IPS DF 19.7 (cell line): ENCODE measurements at places on chromosomes 12 and 14.

DNA sequence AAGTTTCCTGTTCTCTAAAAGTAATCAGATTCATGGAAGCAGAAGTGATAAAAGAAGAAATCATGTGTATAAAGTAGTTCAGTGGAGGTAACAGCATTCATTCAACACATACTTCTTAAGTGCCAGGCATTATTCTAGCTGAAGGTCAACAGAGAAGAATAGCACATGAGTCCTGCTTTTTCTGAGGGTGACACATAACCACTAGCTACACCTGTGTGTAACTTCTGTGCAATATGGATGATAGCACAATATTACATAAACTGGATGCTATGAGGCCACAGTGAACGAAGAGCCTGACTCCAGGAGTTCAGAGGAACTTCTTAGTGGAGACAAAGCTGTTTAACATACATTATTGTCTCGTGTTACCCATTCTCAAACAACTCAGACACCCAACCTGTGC, 114.3 kb upstream of the PCED1B start:
- DNase-seq: no peak

DNA sequence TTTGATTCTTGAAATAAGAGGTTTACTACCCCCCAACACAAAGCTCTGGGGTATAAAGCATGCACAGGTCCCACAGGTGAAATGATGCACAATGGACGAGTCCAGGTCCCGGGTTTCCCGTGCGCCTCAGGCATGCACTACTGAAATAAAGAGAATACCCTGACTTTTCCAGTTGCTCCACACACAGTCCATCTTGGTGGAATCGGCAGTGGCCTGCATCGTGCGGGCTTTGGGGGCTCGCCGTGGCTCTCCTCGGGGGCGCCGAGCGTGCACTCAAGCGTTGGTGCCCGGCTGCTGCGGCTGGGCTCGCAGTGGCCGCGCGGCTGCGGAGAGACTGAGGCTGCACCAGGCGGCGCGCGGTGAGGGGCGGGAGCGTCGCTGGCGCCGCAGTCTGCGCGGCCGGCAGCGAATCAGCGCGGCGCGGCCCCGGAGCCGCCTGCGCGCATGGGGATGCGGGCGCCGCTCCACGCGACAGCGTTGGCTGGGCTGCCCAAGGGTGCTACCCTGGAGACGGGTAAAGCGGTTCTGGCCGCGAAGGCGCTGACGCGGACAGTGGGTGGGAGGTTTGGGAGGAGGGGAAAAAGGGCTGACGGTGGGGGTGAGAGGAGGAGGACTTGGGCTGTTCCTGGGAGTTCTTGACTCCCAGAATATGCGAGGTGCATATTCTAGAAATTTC, 53.8 kb upstream of the CCDC175 start:
- no peak for DNase-seq

DNA sequence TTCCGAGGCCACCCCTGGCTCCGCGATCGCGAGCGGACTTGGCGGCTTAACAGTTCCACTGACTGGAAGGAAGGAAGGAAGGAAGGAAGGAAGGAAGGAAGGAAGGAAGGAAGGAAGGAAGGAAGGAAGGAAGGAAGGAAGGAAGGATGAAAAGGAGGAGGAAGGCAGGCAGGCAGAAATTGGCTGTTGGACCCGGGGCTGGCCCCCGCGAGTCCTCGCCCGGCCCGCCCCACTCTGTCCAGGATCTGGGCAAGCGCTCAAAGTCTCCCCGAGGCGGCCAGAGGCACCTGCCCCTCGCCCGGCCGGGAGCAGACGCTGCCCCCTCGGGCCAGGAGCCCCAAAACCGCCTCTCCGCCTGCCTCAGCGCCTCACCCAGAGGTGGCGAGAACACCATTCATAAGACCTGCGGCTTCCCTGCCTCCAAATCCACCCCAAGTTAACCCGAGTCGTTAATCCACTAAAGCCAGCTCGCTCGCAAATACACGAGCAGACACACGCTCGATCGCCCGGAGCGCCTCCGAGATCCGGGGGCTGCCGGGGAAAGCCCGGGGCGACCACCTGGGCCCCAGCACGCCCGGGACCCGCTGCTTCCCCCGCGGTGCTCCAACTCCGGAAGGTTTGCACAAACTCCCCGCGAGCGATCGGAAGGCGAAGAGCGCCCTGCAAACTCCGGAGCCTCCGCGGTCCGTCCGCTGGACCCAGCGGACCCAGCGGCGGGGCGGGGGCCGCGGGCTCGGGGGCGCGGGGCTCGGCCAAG, 844 bp downstream of the DPF3 start:
- DNase-seq: no peak

- DNase-seq: no peak
Measured at GRCh38 chr12:57187222-57188089, 29.1 kb upstream of the NXPH4 start.
